ENCODE measurements at places on chromosomes 2 and 18. TPM values are rescaled to one million over a fixed set of nuclear protein-coding genes. Genes with fewer than 3 reads are reported as not detected.

The RRM2 gene
- total RNA-seq = 90.4 TPM

- H3K4me1 ChIP-seq = no peaks in the 10 kb centered on the region
- H3K27me3 ChIP-seq = no peaks in the 10 kb centered on the region
- no peak overlapping the region for H3K4me3 ChIP-seq
- H3K27ac ChIP-seq = no peak overlapping the region
- peaks cover 40% of the 10 kb centered on the region for H3K36me3 ChIP-seq
- DNase-seq = no peak
Observed at GRCh38 chr2:240520130-240520973, 37.4 kb downstream of the ANKMY1 start.

DNA sequence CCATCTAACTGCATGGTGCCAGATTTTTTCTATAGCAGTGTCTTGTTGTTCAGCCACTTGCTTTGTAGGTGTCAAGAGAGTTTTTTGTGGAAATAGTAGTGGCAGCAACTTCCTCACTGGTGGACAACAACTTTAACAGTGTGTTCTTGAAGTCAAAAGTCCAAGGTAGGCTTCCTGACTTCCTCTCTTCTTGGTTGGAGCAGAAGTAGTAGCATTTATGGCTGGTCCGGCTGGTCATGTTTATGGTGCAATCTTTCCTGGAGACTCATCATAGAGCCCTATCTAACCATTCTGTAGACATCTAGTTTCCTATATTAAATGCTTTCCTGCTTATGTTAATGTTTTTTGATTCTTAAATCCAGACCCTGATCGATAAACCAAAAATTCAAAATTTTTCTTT lies 11.7 kb downstream of the GPR75 start:
- H3K27me3 ChIP-seq = no peaks in the 10 kb centered on the region
- no peak overlapping the region for H3K4me3 ChIP-seq
- H3K4me1 ChIP-seq = no peaks in the 10 kb centered on the region
- no peak overlapping the region for H3K27ac ChIP-seq
- 0 out of 2 replicates have a peak, but pooled peaks cover 6% of the 10 kb centered on the region for H3K36me3 ChIP-seq

The NCK2 gene
- total RNA-seq = 30.8 TPM

GRCh38 chr2:162312853-162313252 lies 5.6 kb downstream of the IFIH1 start:
- no peaks in the 10 kb centered on the region for H3K36me3 ChIP-seq
- H3K27ac ChIP-seq = no peak overlapping the region
- no peak for DNase-seq

GRCh38 chr2:3387011-3387410 lies 7.5 kb downstream of the TRAPPC12 start:
- no peak overlapping the region for H3K4me3 ChIP-seq
- DNase-seq = no peak
- no peaks in the 10 kb centered on the region for H3K4me1 ChIP-seq

The ABCB11 gene
- total RNA-seq = not detected

- H3K4me3 ChIP-seq = no peak overlapping the region
- no peak overlapping the region for H3K27ac ChIP-seq
- H3K4me1 ChIP-seq = no peaks in the 10 kb centered on the region
- no peaks in the 10 kb centered on the region for H3K27me3 ChIP-seq
- no peaks in the 10 kb centered on the region for H3K36me3 ChIP-seq
Observed at GRCh38 chr2:154470376-154470775, 228.1 kb upstream of the KCNJ3 start.

The SERPINB2 gene
- 0.73 TPM for total RNA-seq

All from PC-9 (cell line).